ENCODE measurements at places on chromosomes 13 and 19.
A peak's percentile ranks its signal among the peaks of the same experiment; 100 is the strongest.

DNA sequence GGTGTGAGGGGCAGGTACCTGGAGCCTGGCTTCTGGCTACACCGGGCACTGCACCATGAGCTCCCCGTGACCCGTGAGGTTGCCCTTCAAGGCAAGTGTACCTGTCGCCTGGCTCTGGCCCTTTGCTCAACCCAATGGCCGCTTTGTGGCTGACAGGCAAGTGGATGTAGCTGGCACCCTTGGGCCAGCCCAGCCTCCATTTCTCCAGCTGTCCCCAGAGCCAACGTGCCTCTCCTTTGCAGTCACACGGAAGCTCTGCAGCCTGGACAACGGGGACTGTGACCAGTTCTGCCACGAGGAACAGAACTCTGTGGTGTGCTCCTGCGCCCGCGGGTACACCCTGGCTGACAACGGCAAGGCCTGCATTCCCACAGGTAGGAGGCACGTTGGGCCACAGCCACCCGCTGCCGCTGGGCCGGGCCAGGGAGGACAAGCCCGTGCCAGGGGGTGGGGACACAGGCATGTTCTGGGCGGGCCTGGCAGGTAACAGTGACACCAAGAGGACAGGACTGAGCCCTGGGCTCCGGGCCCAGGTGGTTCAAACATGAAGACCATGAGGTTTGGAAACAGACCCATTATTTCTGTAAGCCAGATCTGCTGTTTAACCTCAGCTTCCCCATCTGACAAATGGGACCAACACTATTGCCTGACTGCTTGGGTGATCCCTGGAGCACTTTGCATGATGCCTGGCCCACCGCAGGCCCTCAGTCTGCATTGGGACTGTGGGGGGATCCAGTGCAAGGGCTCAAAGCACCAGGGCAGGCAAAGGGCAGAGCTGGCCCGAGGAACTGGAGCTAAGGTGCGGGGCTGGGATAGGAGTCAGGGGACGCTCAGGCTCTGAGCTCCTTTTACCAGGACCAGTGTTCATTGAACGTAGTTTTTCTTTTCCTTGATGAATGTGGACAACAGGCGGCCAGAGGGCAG is 17.5 kb upstream of the PROZ start:
- no peak for DNase-seq

DNA sequence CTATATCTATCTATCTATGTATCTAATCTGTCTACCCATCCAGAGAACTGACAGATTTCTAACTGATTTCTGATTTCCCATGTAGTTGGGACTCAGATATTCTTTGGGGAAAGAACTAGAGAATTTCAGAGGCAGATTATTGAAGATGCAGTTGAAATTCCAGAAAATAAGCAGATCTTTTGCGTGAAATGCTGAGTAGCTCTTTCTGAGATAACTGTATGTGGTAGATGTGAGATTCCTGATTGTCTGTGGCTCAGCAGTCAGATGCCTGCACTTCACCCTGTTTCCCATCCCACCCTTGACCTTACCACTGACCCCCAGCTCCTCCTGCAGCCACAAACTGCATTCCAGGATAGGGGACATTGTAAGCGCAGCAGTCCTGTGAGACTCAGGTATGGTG is 61.5 kb downstream of the DGKH start:
- DNase-seq, result no peak

- DNase-seq, result no peak
Observed at GRCh38 chr19:2391118-2391725, 31.2 kb downstream of the TMPRSS9 start.

DNA sequence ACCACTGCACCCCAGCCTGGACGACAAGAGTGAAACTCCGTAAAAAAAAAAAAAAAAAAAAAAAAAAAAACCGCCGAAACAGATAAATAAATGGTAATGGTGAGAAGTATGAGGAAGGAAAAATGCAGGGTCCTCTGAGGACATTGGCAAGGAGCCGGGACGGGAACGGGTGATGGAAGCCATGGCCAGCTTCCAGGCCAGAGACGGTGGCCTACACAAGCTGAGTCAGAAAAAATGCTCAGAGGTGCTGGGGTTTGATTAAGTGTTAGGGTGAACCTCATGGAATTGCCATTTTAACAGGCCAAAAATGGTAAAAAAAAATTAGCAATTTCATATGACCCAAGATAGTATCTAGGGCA is 866 bp upstream of the ZSWIM4 start:
- DNase-seq, result no peak

DNA sequence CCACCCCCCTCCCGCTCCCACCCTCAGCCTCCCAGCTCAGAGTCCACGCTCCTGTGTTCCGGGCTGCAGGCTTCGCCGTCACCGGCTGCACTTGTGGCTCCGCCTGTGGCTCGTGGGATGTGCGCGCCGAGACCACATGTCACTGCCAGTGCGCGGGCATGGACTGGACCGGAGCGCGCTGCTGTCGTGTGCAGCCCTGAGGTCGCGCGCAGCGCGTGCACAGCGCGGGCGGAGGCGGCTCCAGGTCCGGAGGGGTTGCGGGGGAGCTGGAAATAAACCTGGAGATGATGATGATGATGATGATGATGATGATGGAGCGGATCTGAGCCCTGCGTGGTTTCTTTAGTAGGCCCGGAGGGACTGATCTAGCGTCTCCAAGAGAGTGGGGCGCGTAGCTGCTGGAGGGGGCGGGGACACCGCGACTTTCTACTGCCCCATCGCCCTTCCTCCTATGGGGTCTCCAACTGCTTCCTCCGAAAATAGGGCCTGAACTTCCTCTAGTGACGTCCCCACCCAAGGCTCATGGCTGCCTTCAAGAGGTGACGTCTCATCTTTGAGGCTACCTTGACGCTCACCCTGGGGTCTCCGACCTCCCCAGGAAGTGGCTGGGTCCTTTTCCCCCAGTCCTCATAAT is 1.4 kb downstream of the RETN start:
- no peak for DNase-seq

GRCh38 chr13:40660141-40660664 is 6.2 kb downstream of the FOXO1 start:
- no peak for DNase-seq

- DNase-seq, result no peak
Observed at GRCh38 chr13:79642596-79642995, 161.6 kb downstream of the NDFIP2 start.

DNA sequence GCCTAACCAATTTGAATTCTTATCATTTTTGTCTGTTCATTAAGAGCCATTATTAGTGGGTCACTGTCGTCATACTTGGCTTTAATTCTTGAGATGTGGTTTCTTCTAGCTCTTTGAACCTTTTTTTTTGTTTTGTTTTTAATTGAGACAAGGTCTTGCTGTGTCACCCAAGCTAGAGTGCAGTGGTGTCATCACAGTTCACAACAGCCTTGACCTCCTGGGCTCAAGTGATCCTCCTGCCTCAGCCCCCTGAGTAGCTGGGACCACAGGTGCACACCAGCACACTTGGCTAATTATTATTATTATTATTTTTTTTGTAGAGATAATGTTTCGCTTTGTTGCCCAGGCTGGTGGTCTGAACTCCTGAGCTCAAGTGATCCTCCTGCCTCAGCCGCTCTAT is 25.8 kb upstream of the LDLR start:
- DNase-seq, result no peak

DNA sequence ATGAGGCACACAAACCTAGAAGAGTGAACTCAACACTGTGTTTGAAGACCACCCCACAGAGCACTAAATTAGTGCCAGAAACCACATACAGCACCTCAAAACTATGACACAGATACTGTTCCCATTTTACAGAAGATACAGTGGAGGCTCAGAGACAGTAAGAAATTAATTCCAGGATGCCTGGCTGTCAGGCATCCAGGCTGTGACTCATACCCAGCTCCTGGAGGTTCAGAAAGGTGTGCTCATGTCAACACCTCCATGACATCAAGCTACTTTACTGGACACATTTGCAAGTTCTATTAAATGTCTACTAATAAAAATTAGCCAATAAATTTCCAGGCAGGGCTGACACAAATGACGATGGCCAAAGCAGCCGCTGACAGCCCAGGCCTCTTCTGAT is 176.3 kb downstream of the ABCC4 start:
- DNase-seq, result no peak

- DNase-seq, result no peak
Observed at GRCh38 chr19:40630571-40631160, 29.5 kb downstream of the LTBP4 start.

- DNase-seq, result no peak
Observed at GRCh38 chr19:2500156-2500555, 24.2 kb downstream of the GADD45B start.

DNA sequence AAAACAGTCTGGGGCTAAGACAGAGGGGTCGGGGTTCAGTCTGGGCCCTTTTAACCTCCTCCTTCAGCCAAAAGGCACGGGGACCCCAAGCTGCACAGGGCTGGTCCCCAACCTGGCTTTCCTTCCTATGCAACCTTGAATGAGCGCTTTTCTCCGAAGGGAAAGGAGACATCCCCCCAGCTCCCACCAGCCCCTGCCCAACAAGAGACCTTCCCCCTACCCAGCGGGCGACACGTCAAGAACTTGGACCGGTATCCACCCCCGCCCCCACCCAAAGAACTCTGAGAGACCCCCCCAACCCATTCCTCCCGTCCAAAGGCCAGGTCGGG is 35.0 kb upstream of the NANOS3 start:
- no peak for DNase-seq

DNA sequence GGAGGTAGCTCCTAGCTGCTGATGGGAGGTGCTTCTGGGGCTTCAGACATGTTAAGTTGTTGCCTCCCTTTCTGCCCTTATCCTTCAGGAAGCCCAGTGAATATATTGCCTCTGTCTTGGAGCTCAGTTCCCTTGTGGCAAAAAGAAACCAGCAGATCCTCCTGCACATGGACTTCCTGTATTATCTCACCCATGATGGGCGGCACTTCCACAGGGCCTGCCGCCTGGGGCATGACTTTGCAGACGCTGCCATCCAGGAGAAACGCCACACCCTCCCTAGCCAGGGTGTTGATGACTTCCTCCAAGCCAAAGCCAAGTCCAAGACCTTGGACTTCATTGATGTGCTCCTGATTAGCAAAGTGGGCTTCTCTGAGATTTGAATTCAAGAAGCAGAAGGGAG is 6.0 kb upstream of the CYP4F12 start:
- no peak for DNase-seq

- DNase-seq, result peak; percentile 57
Observed at GRCh38 chr19:7926021-7926726, at the start of gene CTXN1. TSS of gene CTXN1 (minus strand) at chr19:7926135. CDS start at chr19:7925538, 597 bp downstream.

DNA sequence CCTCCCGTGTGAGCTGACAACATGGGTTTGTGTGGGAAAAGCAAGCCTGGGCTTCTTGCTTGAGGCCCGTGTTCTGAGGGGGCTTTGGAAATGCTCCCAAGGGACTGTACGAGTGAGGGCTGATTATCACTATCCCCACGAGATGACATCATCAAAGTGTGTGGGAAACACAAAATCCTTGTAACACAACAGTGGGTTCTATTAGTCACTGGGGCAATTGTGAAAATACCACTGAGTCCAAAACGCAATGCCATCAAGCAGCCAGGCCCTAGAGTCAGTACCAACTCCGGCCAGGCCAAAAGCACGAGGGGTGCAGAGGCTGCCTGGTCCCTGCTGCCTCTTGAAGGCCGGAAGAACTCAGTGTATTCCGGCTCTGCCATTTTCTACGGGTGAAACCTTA is 29.6 kb downstream of the CAPS start:
- DNase-seq, result no peak

DNA sequence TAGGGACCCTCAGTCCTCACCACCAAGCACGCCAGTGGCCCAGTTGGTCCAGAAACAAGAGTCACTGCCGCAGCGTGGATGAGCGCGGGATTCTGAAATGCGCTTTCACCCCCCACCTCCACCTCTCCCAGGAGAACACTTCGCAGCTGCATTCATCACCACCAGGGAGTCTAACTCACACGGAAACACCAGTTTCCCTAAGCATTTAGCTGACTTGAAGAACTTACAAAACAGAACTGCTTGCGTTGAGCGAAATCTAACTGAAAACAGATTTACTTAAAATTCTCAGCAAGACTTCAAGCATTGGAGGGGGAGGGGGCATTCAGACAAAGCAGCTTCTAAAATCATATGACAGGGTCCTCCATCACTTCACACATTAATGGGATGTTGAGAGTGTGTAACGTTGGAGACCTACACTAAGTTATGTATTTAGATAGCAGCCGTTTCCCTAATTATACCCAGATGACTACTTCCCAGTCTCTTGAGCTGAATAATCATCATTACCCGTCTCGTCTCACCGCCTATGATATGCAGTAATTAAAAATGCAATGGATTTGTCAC is 258.2 kb upstream of the IRS2 start:
- no peak for DNase-seq

- DNase-seq, result no peak
Observed at GRCh38 chr19:40954573-40954972, 36.5 kb upstream of the CYP2B6 start.

GRCh38 chr19:45040059-45040771 is 1.4 kb downstream of the CLASRP start:
- DNase-seq, result no peak

DNA sequence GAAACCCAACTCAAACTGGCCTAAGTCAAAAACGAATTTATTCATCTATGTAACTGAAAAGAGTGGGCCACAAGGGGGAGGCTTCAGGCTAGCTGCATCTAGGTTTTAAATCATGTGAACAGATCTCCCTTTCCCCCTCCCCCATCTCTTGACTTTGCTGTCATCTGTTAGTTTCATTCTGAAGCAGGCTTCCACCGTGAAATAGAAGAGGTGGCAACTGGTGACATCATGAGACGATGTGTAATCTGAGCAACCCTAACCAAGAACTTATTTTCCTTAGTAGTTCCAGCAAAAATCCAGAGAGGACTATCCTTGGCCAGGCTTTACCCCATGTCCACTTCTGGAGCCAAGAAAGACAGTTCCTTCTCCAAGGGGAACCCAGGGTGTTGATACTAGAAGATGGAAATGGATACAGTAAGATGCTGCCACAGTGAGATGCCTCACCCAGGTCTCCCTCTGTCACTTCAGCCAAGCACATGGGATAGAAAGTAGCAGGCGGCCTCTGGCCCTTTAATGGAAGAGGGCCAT is 9.4 kb downstream of the SAMD4B start:
- no peak for DNase-seq

- no peak for DNase-seq
Observed at GRCh38 chr19:7196763-7197118, 97.5 kb downstream of the INSR start.

- DNase-seq, result no peak
Observed at GRCh38 chr13:25901460-25902376, 150.1 kb downstream of the SHISA2 start.

GRCh38 chr13:24076109-24076508 is 84.4 kb upstream of the SPATA13 start:
- no peak for DNase-seq

- no peak for DNase-seq
Observed at GRCh38 chr13:97124915-97125809, 97.0 kb upstream of the MBNL2 start.

Measured in activated naive CD8-positive, alpha-beta T cell treated with anti-CD3 and anti-CD28 coated beads, Interleukin-2, amount 50 U/mL, for 16 hours (primary cell).